ENCODE measurements at places on chromosomes 3 and 15. TPM values are rescaled to one million over a fixed set of nuclear protein-coding genes. Genes with fewer than 3 reads are reported as not detected.

Gene SNX1
- 143 TPM for total RNA-seq

DNA sequence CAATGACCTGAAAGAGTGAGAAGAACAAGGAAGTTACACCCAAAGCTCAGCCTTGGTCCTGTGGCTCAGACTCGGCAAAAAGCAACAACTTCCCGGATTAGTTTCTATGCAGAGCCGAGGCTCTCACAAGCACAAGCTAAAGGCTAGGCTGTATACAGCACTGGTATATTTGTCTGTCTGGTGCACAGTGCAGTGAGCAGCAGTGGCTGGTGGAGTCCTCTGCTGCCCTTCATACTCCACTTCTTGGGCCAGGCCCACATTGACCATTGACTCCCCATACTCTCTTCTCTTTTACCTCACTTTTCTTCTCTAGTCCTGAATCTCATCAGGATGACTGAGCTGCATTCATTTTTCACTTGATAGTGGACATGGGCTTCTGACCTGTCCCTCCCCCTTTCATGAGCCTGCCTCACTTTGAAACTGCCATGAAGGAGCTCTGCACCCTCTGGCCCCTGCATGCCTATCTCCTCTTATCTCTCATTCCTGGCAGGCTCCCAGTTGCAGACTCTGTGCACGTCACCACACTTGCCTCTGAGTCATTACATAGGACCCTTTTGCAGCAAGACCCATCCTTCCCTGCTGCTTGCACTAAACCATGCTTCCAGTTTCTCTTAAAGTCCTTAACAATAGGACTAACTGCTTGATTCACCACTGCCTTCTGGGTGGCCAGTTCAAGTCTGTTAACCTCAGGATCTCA is 379.3 kb downstream of the NTRK3 start:
- H3K4me1 ChIP-seq: no peaks in the 10 kb centered on the region
- no peak overlapping the region for H3K27ac ChIP-seq
- no peaks in the 10 kb centered on the region for H3K36me3 ChIP-seq
- peaks cover 8% of the 10 kb centered on the region for H3K27me3 ChIP-seq
- no peak overlapping the region for H3K4me3 ChIP-seq
- no peak for DNase-seq

Gene PLA1A
- not detected for total RNA-seq

- H3K27ac ChIP-seq: no peak overlapping the region
- peaks cover 5% of the 10 kb centered on the region for H3K27me3 ChIP-seq
- no peaks in the 10 kb centered on the region for H3K36me3 ChIP-seq
- H3K4me3 ChIP-seq: no peak overlapping the region
- no peak for DNase-seq
Observed at GRCh38 chr3:36457667-36458066, 77.4 kb downstream of the STAC start.

Gene PIGX
- total RNA-seq: 15.6 TPM

DNA sequence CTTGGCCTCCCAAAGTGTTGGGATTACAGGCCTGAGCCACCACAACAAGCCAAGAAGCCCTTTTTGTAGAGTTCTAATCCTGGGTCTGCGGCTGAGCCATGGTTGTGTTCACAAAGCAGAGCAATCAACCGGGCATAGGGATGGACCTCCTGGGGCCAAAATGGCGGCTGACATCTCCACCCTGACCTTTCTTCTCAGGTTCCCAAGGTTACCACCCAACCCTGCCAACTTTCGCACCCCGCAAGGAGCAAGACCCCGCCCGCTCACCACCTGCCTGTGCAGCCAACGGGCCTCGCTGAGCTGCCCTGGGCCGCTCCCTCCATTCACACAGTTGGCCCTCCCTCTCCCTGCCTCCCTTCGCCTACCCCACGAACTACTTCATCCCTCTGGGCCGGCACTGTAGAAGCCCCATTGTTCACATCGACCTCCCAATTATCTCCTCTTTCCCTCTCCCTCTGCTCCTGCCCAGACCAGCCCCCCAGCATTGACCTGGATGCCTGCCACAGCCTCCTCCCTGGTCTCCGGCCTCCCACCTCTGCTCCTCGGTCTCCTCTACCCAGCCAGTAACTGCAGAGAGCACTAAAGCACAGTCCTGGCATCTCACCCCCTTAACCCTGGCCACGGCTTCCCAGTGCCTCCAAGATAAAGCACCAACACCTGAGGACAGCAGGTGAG is 62.0 kb upstream of the TFRC start:
- no peaks in the 10 kb centered on the region for H3K36me3 ChIP-seq
- no peak overlapping the region for H3K4me3 ChIP-seq
- no peaks in the 10 kb centered on the region for H3K4me1 ChIP-seq
- DNase-seq: no peak

GRCh38 chr3:12773710-12774086 is 14.6 kb upstream of the TMEM40 start:
- H3K27ac ChIP-seq: no peak overlapping the region
- H3K4me1 ChIP-seq: peaks cover 8% of the 10 kb centered on the region
- no peaks in the 10 kb centered on the region for H3K36me3 ChIP-seq
- no peak overlapping the region for H3K4me3 ChIP-seq
- DNase-seq: no peak

- H3K36me3 ChIP-seq: no peaks in the 10 kb centered on the region
- DNase-seq: no peak
- H3K4me3 ChIP-seq: no peak overlapping the region
- H3K27me3 ChIP-seq: no peaks in the 10 kb centered on the region
Observed at GRCh38 chr15:31225356-31225955, 101.2 kb upstream of the KLF13 start.

- no peaks in the 10 kb centered on the region for H3K4me1 ChIP-seq
- H3K36me3 ChIP-seq: no peaks in the 10 kb centered on the region
- peaks cover 17% of the 10 kb centered on the region for H3K27me3 ChIP-seq
- H3K27ac ChIP-seq: no peak overlapping the region
Observed at GRCh38 chr15:53834214-53834613, 74.8 kb upstream of the WDR72 start.

GRCh38 chr3:108130701-108131474 is 40.1 kb upstream of the CD47 start:
- H3K4me3 ChIP-seq: peak overlapping the region; percentile 18
- H3K4me1 ChIP-seq: peaks cover 90% of the 10 kb centered on the region
- no peak overlapping the region for H3K27ac ChIP-seq
- H3K36me3 ChIP-seq: peaks cover 26% of the 10 kb centered on the region

GRCh38 chr15:68186671-68187397 is 18.3 kb downstream of the CALML4 start:
- H3K27ac ChIP-seq: peak overlapping the region; percentile 43
- H3K4me3 ChIP-seq: no peak overlapping the region

DNA sequence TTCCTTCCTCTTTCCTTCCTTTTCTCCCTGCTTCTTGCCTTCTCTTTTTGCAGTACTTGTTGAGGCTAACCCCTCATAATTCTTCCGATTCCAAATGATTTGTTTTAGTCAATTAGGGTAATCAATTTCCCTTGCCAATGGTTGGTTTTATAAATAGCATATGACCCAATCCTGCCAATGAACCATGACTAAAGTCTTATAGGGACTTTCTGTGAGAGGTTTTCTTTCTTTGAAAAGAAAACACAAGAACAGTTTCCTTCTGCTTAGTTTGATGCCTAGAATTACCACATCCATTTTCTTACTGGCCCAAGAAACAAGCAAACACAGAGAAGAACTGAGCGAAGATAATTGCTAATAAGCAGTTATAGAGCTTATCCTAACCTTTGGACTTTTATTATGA is 292.5 kb upstream of the SATB1 start:
- peaks cover 64% of the 10 kb centered on the region for H3K4me1 ChIP-seq
- peaks cover 15% of the 10 kb centered on the region for H3K36me3 ChIP-seq
- peak overlapping the region; percentile 59 for H3K4me3 ChIP-seq
- no peaks in the 10 kb centered on the region for H3K27me3 ChIP-seq

GRCh38 chr3:149701977-149702350 is 44.1 kb upstream of the WWTR1 start:
- H3K4me3 ChIP-seq: peak overlapping the region; percentile 77
- no peak overlapping the region for H3K27ac ChIP-seq
- peaks cover 12% of the 10 kb centered on the region for H3K36me3 ChIP-seq
- no peak for DNase-seq

DNA sequence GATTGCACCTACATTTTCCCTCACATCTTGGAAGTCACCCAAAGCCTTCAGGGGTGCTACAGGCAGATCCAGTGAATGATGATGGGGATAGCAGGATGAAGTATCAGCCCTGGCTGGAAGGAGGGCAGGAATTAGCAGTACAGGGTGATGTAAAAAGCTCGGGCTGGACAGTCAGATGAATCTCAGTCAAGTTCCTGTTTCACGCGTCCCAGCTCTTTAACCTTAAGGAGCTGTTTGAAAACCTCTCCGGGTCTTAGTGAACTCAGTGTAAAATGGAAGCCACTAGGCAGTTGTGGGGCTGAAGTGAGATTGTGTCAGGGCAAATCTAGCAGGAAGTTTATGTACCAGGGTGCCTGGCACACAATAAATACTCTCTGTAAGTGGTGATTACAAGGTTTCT is 166.4 kb upstream of the PROK2 start:
- peak overlapping the region; percentile 52 for H3K27ac ChIP-seq
- no peaks in the 10 kb centered on the region for H3K27me3 ChIP-seq
- no peaks in the 10 kb centered on the region for H3K4me1 ChIP-seq
- no peak overlapping the region for H3K4me3 ChIP-seq

- H3K27me3 ChIP-seq: no peaks in the 10 kb centered on the region
- no peaks in the 10 kb centered on the region for H3K36me3 ChIP-seq
- DNase-seq: no peak
Observed at GRCh38 chr3:5239602-5240001, 52.1 kb downstream of the EDEM1 start.

DNA sequence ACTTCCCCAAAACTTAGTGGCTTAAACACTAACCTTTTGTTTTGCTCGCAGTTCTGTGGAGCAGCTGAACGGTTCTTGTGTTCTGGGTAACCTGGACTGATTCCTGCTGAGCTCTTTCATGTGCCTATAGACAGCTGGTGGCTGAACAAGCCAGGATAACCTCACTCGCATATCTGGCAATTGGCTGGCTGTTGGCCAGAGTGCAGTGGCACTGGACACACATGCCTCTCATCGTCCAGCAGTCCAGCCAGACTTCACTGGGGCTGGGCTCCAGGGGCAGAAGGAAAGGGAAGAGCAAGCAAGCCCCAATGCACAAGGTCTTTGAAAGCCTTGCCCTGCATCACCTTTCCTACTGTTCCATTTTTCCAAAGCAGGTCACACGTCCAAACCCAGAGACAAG is 53.6 kb upstream of the GATA2 start:
- DNase-seq: no peak
- H3K36me3 ChIP-seq: no peaks in the 10 kb centered on the region
- no peak overlapping the region for H3K27ac ChIP-seq
- H3K4me1 ChIP-seq: no peaks in the 10 kb centered on the region
- H3K4me3 ChIP-seq: no peak overlapping the region
- peaks cover 45% of the 10 kb centered on the region for H3K27me3 ChIP-seq

All from naive thymus-derived CD8-positive, alpha-beta T cell (primary cell).